Thoracic aorta (tissue), 2 donors: ENCODE measurements at places on chromosomes 13 and 19. TPM values are rescaled to one million over a fixed set of nuclear protein-coding genes. Genes with fewer than 3 reads are reported as not detected.

Gene WASF3
- 20.0 TPM for total RNA-seq

Gene HMG20B
- total RNA-seq = 90.8 TPM

Gene TOMM40
- total RNA-seq = 48.5 TPM

Gene FSD1
- total RNA-seq = not detected

Gene PDS5B
- 47.1 TPM for total RNA-seq

Gene SAE1
- 50.8 TPM for total RNA-seq

Gene NPHS1
- total RNA-seq = not detected

Gene CALR3
- total RNA-seq = not detected

Gene RCBTB2
- total RNA-seq = 16.4 TPM
